Activated naive CD4-positive, alpha-beta T cell treated with anti-CD3 and anti-CD28 coated beads, Interleukin-2, amount 10 ng/mL, durations not matched to agents 7 days and 5 days (primary cell): ENCODE measurements at places on chromosomes 7 and 10.

DNA sequence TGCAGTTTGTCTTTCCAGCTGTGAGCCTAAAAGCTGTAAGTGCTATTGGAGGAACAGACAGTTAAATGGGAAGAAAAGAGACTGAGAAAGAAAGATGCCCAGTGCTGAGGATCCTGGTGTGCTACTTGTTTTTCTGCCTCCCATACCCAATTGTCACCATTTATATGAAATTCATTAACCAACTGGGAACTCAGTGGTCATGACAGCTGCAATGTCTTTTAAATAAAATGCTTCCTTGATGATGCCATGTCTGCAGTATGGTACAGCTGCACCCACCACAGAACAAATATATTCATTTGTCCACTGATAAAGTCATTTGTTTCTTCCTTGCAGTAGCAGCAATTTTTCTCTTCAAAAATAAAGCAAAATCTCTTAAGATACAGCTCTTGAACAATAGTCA lies 15.6 kb upstream of the RTKN2 start:
- DNase-seq = no peak

DNA sequence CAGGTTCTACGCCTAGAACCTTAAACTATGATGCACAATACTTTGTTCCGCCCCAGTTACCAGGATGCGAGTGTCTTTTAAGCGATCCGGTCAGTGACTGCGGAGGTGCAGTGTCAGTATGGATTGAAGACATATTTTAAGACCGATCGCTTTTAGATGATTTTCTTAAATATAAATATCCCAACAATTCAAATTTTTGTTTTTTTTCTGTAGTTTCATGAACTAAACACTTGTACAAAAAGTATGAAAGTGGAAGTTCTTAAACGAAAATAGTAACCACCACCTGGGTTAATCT lies 835 bp downstream of the COMMD3 start:
- peak; percentile 42 for DNase-seq

DNA sequence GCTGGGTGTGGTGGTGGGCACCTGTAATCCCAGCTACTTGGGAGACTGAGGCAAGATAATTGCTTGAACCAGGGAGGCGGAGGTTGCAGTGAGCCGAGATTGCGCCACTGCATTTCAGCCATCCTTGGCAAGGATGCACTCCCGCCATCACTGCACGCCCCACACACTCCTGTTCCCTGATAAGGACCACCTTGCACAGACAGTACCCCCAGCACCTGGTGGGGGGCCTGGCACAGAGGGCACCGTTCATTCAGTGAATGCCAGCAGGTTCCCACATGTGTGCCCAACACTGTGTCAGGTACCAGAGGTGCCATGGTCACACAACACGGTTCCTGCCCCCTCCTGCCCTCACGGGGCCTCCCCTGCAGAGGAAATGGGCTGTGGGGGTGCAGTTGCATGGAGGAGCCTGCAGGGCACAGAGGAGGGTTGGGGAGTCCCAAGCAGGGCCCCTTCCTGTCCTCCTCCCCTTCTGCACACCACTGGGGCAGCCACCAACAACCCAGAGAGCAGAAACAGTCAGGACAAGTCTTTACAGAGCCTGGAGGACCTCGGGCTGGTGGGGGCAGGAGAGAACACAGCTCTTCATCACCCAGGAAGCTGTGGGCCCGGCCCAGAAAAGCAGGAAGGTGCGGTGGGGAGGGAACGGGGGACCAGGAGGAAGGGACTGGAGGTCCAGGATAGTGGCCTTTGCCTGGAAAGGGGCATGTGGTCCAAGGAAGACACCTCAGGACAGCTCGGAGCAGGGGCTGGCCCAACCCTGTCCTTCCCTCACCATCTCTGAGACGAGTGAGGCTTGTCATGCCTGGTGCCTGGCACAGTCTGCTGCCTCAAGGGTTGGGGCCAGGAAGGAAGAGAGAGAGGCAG lies 7.1 kb downstream of the CRYGN start:
- peak; percentile 78 for DNase-seq

DNA sequence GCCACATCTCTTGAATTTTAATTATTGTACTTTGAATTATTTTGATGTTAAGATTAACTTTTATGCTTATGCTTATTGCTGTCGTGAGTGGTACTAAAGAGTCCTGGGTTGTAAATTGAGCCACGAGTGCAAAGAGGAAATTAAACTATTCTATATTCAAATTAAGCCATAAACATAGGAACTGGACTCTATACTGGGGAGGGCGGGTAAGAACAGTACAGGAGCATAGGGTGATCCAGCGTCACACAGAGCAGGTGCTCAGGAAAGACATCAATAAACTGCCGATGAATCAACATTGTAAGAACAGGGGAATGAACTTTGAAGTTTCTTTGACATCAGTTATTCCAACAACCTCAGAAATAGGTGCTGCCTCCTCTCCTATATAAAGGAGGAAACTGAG lies 219.6 kb downstream of the CACNB2 start:
- DNase-seq = no peak
